Liver (tissue), 10 donors: ENCODE measurements at places on chromosomes 12 and 14.
A peak's percentile ranks its signal among the peaks of the same experiment; 100 is the strongest.

GRCh38 chr12:38745601-38746000, 159.8 kb downstream of the CPNE8 start:
- H3K4me3 ChIP-seq: no peak overlapping the region
- H3K36me3 ChIP-seq: no peaks in the 10 kb centered on the region
- H3K27ac ChIP-seq: no peak overlapping the region
- no peak for DNase-seq

- no peak overlapping the region for H3K27ac ChIP-seq
- DNase-seq: no peak
- H3K4me3 ChIP-seq: no peak overlapping the region
- no peaks in the 10 kb centered on the region for H3K36me3 ChIP-seq
Observed at GRCh38 chr12:42946871-42947381, 357.4 kb upstream of the PRICKLE1 start.

- H3K36me3 ChIP-seq: no peaks in the 10 kb centered on the region
- no peaks in the 10 kb centered on the region for H3K27me3 ChIP-seq
- H3K27ac ChIP-seq: peak overlapping the region; percentile 96
- H3K4me1 ChIP-seq: peaks cover 32% of the 10 kb centered on the region
- peak overlapping the region; percentile 90 for H3K4me3 ChIP-seq
Observed at GRCh38 chr14:66508846-66509621, 1.1 kb downstream of the GPHN start.

- H3K4me1 ChIP-seq: no peaks in the 10 kb centered on the region
- H3K36me3 ChIP-seq: no peaks in the 10 kb centered on the region
- H3K4me3 ChIP-seq: no peak overlapping the region
- no peak for DNase-seq
- H3K27ac ChIP-seq: no peak overlapping the region
Observed at GRCh38 chr12:2636741-2637340, 157.9 kb upstream of the FKBP4 start.

DNA sequence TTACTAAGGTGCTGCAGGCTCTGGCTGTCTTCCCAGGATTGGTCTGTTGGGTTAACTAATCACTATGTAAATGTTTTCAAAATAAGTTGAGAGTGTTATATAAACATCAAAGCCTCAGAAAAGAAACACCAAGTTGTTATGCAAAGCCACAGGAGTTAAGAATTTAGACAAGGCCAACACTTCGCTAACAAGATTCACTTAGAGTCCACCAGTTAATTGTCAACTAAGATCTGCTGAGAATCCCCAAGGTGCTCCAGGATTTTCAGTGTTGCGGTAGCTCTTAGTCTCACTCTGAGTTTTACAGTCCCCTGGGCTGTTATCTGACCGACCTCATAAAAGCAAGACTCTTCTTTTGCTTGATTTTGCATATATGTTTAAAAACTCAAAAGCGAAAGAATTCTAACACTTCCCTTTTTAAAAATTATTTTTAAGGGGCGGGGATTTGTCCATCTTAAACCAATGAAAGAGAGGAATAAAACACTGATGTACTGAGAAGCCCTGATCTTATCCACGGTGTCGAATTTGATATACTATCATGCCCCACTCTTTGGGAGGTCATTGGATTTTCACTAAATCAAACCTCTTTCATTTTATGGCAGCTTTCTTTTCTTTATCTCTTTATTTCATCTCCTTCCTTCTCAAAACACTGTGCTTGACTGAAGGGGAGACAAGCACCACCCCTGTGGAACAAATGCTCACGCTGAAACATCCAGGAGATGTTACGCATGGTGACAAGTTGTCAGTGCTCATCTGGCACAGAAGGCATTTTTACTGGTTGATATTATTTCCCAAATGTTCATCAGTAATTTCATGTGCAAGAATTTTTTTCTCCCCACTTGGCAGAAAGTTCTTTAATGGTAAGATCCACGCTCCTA, 7.0 kb downstream of the NIN start:
- H3K36me3 ChIP-seq: no peaks in the 10 kb centered on the region
- DNase-seq: no peak
- peak overlapping the region; percentile 39 for H3K27ac ChIP-seq
- H3K4me3 ChIP-seq: no peak overlapping the region
- H3K27me3 ChIP-seq: no peaks in the 10 kb centered on the region

DNA sequence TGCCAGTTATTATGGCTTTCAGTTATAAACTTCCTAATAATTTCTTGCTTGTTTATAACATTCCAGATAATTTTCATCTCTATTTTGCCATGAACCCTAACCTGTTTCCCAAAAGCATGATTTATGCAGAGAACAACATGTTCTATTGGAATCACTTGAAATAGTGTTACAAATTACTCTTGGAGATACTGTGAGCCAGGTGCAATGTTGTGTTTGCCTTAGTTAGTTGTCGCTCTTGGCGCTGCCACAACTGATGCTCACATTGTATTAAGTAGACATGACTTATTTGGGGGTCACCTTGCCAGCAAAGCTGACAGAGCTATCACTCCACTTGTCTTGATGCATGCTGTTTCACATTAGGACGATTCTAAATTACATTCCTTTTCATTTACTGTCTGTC, 49.4 kb downstream of the TSPAN8 start:
- no peak overlapping the region for H3K4me3 ChIP-seq
- H3K36me3 ChIP-seq: no peaks in the 10 kb centered on the region
- H3K4me1 ChIP-seq: no peaks in the 10 kb centered on the region
- no peaks in the 10 kb centered on the region for H3K27me3 ChIP-seq
- H3K27ac ChIP-seq: no peak overlapping the region

DNA sequence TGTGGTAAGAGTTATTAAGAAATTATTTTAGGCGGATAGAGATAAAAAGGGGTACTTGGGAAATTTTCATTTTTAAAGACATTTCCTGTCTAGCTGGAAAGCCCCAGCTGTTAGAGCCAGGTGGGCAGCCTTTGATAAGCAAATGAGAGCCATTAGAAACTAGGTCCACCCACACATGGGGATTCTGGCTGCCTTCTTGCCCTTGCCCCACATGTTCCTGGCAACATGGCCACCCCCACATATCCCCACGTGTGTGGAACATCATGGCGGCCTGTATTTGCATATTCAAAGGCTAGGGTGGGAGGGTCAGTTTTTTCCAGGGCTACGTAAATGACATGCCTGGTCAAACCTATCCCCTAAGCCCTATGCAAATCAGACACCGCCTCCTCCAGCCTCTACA, 1382.1 kb downstream of the AACS start:
- no peaks in the 10 kb centered on the region for H3K36me3 ChIP-seq
- no peaks in the 10 kb centered on the region for H3K27me3 ChIP-seq
- no peak overlapping the region for H3K4me3 ChIP-seq
- no peaks in the 10 kb centered on the region for H3K4me1 ChIP-seq
- H3K27ac ChIP-seq: no peak overlapping the region

- H3K4me3 ChIP-seq: no peak overlapping the region
- no peak overlapping the region for H3K27ac ChIP-seq
- H3K36me3 ChIP-seq: peaks cover 51% of the 10 kb centered on the region
- no peaks in the 10 kb centered on the region for H3K4me1 ChIP-seq
- H3K27me3 ChIP-seq: no peaks in the 10 kb centered on the region
- no peak for DNase-seq
Observed at GRCh38 chr14:73913256-73913655, 26.6 kb downstream of the ZNF410 start.

- no peaks in the 10 kb centered on the region for H3K4me1 ChIP-seq
- H3K4me3 ChIP-seq: no peak overlapping the region
- H3K27ac ChIP-seq: no peak overlapping the region
- H3K27me3 ChIP-seq: no peaks in the 10 kb centered on the region
Observed at GRCh38 chr14:72057701-72058285, 125.6 kb downstream of the RGS6 start.

- H3K27me3 ChIP-seq: no peaks in the 10 kb centered on the region
- peaks cover 16% of the 10 kb centered on the region for H3K4me1 ChIP-seq
- DNase-seq: no peak
- no peak overlapping the region for H3K27ac ChIP-seq
Observed at GRCh38 chr12:103958621-103959020, 7.1 kb upstream of the TDG start.

- peaks cover 4% of the 10 kb centered on the region for H3K27me3 ChIP-seq
- no peaks in the 10 kb centered on the region for H3K4me1 ChIP-seq
- DNase-seq: no peak
- no peaks in the 10 kb centered on the region for H3K36me3 ChIP-seq
- H3K4me3 ChIP-seq: no peak overlapping the region
- no peak overlapping the region for H3K27ac ChIP-seq
Observed at GRCh38 chr12:126493366-126494108, 1428.3 kb downstream of the AACS start.

GRCh38 chr12:100942984-100943749, 148.6 kb downstream of the ANO4 start:
- DNase-seq: no peak
- H3K4me3 ChIP-seq: no peak overlapping the region
- H3K36me3 ChIP-seq: no peaks in the 10 kb centered on the region
- H3K27me3 ChIP-seq: no peaks in the 10 kb centered on the region

- DNase-seq: no peak
- H3K27ac ChIP-seq: no peak overlapping the region
- no peak overlapping the region for H3K4me3 ChIP-seq
- H3K4me1 ChIP-seq: no peaks in the 10 kb centered on the region
- H3K36me3 ChIP-seq: no peaks in the 10 kb centered on the region
Observed at GRCh38 chr12:86261578-86261977, 5.4 kb upstream of the MGAT4C start.
